ENCODE measurements at places on chromosomes 2 and 18. TPM values are rescaled to one million over a fixed set of nuclear protein-coding genes. Genes with fewer than 3 reads are reported as not detected.

- no peak for DNase-seq
Measured at GRCh38 chr2:223050900-223051504, 988 bp upstream of the KCNE4 start.

DNA sequence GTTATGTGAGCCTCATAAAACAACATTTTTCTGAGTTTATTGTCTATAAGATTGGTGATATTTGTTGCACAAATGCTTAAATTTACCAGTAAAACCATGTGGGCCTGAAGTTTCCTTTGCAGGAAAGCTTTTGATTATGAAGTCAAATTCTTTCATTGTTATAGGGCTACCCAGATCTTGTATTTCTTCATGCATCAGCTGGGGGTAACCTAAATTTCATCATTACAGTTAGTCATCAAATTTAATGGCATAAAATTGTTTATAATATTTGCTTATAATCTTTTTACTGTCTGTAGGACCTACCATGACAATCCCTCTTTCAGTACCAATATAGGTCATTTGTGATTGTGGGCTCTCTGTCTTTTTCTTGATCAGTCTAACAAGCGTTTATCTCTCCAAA is 47.8 kb downstream of the SMAD2 start:
- no peak for DNase-seq

DNA sequence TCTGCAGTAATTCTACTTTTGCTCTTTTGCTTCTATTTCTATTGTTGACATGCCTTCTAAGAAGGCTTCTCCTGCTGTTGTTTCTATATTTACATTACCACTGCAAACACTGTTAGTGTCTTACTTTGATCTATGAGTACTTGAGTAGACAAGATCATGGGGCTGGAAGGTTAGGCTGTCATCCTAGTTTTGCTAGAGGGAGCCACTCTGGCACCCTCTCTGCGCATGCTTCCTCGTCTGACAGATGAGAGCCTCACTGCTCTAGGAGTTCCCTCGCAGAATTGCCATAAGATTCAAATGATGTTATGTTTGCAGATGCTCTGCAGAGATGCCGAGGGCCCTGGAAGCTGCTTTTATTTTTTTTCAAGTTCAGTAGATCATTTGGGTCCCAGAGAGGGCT is 185.6 kb downstream of the RNF144A start:
- no peak for DNase-seq

- no peak for DNase-seq
Measured at GRCh38 chr18:65414501-65414900, 336.3 kb upstream of the CDH7 start.

- DNase-seq, result no peak
Measured at GRCh38 chr2:59018737-59019136, 777.6 kb upstream of the FANCL start.

MYOM1 gene
- total RNA-seq, result 0.55 TPM

FEV gene
- not detected for total RNA-seq

CCDC102B gene
- total RNA-seq, result 5.3 TPM

CRYBA2 gene
- not detected for total RNA-seq

ECEL1 gene
- 17.2 TPM for total RNA-seq

FSHR gene
- total RNA-seq, result not detected

STPG4 gene
- total RNA-seq, result not detected
